ENCODE measurements at places on chromosomes 7 and 10. TPM values are rescaled to one million over a fixed set of nuclear protein-coding genes. Genes with fewer than 3 reads are reported as not detected.

The HSPA14 gene
- 37.8 TPM for total RNA-seq

The WIPF3 gene
- 0.48 TPM for total RNA-seq

The CTAGE4 gene
- not detected for total RNA-seq

The TMEM196 gene
- not detected for total RNA-seq
